ENCODE measurements at places on chromosomes 13 and 19.
A peak's percentile ranks its signal among the peaks of the same experiment; 100 is the strongest.

DNA sequence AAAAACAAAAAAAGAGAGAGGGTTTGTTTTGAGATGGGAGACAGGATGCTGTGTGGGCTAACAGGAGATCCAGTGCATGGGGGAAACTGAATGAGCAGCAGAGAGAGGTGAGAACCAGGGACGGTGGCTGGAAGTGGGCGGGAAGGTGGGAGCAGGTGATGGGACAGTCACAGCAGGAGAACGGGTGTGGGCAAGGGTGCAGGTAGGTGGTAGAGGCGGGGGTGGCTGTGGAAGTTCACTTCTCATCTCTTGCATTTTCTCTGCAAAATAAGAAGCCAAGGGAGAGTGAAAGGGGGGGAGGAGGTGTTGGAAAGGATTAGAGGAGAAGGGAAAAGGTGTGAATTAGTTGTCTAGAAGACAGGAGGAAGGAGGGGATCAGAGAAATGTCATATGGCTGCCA is 21.9 kb downstream of the FBXO17 start:
- DNase-seq, result no peak

- no peak for DNase-seq
These were observed 480.3 kb downstream of the LIG4 start for GRCh38 chr13:107734891-107735625.

- no peak for DNase-seq
These were observed 13.4 kb upstream of the BCAM start for GRCh38 chr19:44795398-44795987.

DNA sequence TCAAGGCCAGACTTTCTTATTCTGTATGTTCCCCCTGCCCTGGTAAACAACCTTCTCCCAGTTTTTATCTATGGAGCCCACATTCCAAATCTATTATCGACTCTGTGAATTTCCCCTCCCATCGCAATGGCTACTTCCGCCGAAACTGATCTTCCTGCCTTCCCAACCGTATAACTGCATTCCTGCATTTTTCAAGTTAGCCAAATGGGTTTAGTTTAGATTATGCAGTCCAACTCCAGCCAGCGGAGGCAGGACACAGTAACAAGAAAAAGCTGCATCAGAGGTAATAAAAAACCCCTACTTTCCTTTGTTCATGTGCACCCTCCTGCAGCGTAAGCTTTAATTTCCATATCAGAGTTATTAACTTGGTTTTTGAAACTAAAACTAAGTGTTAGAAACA is 112.2 kb upstream of the ZNF91 start:
- DNase-seq, result no peak

GRCh38 chr13:46620029-46620428 is 67.1 kb downstream of the LRCH1 start:
- DNase-seq, result no peak

- DNase-seq, result no peak
These were observed 21.2 kb upstream of the GTF3A start for GRCh38 chr13:27403203-27403678.

- DNase-seq, result no peak
These were observed 342 bp downstream of the ASF1B start for GRCh38 chr19:14135985-14136508.

DNA sequence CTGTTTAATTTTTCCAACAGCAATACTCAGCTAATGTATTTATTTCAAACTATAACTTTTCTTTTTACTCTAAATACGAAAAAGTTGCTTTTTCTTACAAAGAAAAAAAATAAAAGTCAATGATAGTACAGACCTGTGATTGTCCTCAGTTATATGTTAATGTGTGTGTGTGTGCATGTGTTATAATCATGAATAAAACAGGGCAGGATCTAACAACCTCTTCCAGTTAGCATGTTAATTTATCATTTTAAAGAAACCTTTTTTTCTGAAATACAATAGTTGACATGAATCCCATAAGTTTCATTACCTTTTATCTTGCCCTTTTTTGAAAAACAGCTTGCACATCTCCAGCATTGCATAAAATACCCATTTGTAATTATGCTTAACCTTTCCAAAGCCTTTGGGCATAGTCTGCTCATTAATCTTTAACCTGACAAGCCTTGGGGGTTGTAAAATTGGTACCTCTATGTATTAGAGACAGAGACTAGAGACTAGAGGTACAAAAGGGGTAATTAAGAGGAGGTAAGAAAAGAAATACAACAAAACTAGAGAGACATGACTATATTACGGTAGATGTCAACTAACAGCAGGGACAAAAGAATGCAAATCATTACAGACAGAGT is 828.1 kb downstream of the OLFM4 start:
- no peak for DNase-seq

- no peak for DNase-seq
These were observed 351.1 kb downstream of the DCT start for GRCh38 chr13:94128430-94128829.

DNA sequence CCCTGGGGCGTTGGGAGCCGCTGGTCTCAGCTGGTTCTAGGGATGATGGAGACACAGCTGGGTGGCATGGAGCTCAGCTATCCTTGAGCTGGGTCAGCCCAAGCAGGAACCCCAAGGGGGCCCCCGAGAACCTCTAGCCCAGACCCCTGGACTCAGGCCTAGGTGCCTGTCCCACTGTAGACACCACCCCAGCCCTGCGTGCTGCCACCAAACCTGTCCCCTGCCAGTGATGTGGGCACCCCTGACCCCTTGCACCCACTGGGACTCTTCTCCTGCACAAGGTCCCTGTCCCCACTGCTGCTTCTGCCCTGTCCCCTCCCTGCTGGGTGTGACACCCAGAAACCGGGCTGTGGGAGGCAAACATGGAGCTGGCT is 26.8 kb downstream of the CEBPA start:
- no peak for DNase-seq

GRCh38 chr19:18119013-18119716 is 21.6 kb downstream of the MAST3 start:
- DNase-seq, result peak; percentile 69

- DNase-seq, result no peak
These were observed 656 bp downstream of the ZNF155 start for GRCh38 chr19:43984687-43985000.

- DNase-seq, result peak; percentile 19
These were observed 99.0 kb downstream of the ARHGEF7 start for GRCh38 chr13:111213964-111214726.

DNA sequence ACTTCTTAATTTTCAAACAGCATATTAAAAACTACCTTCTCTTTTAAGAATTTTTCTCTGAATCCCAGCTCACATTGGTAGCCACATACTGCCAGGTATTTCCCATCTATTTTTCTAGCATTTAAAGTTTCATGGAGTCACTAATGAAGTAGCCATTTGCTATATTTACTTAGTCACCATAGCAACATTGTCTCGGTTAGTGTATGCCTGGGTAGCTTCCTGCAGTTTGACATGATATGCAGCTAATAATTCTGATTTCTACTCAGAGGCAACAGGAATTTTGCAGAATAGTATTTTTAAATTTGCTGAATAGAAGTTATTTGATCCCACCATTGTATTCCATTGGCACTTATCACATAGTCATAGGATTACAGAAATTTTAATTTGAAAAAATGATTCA is 30.9 kb upstream of the KCTD4 start:
- DNase-seq, result no peak

DNA sequence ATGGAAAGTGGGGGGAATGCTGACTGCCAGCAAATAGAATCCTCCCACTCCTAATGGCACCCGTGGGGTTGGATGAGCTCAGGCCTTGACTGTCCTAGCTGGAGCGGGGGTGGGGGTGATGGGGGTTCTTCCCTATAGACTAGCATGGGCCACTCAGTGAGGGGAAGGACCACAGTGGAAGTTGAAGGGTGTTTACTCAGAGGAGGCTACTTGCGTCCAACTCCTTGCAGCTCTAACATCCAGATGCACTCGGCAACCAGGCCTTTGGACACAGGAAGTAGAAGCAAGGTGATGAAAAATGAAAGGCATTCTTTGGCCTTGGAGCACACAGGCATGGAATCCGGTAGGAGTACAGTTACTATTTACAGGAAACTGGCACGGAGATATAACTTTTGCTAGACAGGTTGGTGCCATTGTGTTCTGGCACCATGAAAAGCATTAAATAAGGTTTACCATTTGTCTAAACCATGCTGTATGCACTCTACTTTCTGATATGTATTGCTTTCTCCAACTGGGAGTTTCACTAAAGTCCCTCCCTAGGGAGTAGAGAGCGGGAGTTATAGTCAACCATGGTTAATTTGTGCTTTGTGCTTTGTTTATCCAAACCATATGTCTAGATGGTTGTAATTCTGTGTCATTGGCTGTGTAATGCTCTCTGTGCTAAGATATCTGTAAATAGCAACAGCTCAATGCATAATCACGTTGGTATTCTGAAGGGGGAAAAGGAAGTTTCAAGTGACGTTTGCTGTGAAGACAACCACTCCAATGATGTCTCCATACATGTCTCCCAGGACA is 125.3 kb downstream of the TSHZ3 start:
- DNase-seq, result no peak

GRCh38 chr13:73061876-73062275 is 3.1 kb downstream of the KLF5 start:
- DNase-seq, result no peak

GRCh38 chr13:83086088-83086487 is 796.2 kb downstream of the SLITRK1 start:
- DNase-seq, result no peak

DNA sequence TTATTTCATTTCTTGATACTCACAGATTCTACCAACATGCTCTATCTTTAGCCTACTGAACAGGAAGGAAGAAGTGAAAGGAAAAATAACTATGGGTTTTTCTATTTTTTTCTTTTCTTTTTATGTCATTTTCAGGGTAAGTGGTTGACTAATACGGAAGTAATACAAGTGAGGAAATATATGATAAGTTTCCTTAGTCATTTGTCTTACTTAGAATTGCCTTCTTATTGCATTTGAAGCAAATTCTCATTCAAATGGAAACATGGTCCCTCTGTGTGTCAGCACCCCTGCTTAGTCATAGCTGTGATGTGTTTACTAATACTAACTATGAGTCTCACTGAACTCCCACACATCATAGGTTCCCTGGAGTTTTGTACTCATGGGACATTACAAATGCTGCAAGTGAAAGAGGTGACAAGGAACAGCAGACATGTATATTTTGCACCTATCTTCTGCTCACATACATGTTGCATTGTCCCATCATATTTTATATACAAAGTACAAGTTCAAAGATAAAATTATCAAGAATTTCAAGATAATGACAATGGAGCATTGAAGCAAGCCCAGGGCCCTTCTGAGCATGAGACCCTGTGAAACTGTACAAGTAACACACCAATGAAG is 60.1 kb downstream of the DCT start:
- DNase-seq, result no peak
